Sigmoid colon (tissue), 7 donors: ENCODE measurements at places on chromosomes 6 and 20. TPM values are rescaled to one million over a fixed set of nuclear protein-coding genes. Genes with fewer than 3 reads are reported as not detected.

DNA sequence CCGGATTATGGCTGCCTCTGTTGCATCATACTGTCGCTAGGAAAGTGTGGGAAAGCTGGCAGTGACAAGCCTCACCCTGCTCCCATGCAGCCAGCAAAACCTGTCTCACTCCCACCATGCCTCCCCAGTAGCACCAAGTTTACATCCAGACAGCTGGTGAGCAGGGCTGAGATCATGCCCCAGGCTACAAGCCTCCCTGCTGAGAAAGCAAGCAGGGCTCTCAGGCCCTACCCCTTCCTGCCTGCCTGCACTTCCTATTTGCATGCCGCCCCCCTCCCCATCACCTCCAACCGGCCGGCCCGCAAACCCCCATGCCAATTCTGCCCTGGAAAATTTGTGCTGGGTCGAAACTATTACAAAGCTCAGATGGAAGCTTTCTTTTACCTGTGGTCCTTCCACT is 408.2 kb upstream of the FKBP1C start:
- DNase-seq: no peak

GRCh38 chr20:20083807-20084206 is 31.5 kb downstream of the CFAP61 start:
- DNase-seq: no peak

GRCh38 chr6:93317592-93317991 is 101.8 kb downstream of the EPHA7 start:
- no peak for DNase-seq

DNA sequence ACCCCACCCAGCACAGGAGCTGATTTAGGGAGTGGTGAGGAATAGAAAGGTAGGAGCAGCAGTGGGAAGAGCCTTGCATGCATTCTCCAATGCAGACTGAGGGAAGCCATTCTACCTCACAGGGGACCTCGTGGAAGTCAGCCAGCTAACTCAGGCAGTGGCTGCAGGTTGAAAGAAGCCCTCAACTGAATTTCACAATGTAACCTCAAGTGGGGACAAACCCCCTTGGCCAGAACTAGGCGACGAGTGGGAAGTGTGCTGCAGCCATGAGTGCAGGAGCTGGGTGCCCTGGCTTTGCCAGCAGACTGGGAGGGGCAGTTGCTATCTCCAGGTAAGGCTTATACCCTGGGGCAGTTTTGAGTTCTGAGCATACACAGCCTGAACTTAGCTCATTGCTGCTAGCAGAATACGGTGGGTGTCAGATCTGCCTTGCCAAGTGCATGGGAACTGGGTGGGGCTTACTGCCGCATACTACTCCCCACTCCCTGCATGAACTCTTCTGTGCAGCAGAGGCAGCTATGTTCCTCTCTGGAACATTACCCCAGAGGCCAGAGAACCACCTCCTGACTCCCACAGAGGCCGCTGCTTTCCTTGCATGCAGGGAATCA is 126.5 kb downstream of the CDK19 start:
- DNase-seq: no peak

The MCHR2 gene
- not detected for total RNA-seq

The TMEM170B gene
- 8.7 TPM for total RNA-seq
